Lower lobe of right lung (tissue), 2 donors: ENCODE measurements at places on chromosomes 2 and 18. TPM values are rescaled to one million over a fixed set of nuclear protein-coding genes. Genes with fewer than 3 reads are reported as not detected.
A peak's percentile ranks its signal among the peaks of the same experiment; 100 is the strongest.

HOXD12 gene
- not detected for total RNA-seq

CYP26B1 gene
- total RNA-seq: 2.5 TPM

GRCh38 chr2:9714630-9715214 is 83.9 kb upstream of the YWHAQ start:
- DNase-seq: peak; percentile 74

NUP35 gene
- total RNA-seq: 15.9 TPM

ADD2 gene
- total RNA-seq: 2.1 TPM

DNA sequence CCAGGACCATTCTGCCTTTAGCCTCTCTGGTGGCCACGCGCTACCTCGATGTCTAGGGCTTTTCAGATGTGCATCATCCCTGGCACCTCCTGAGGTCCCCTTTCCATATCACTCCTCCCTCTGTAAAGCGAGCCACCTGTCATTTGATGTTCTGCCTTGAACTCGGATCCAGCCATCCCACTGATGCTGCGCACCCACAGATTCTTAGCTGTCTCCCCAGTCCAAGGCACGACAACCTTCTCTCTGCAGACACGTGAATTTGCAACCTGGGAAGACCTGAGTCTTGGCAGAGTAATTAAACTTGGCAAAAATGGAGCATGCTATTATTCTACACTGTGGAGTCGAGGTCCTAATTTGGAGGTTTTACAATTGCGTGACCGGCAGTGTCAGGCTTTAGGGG is 61.9 kb downstream of the NGEF start:
- DNase-seq: no peak

DCDC2C gene
- total RNA-seq: not detected

- no peak for DNase-seq
Measured at GRCh38 chr2:219251656-219252055, 1.4 kb upstream of the TUBA4B start.

- DNase-seq: no peak
Measured at GRCh38 chr2:118527571-118527970, 319.9 kb downstream of the EN1 start.

- peak; percentile 91 for DNase-seq
Measured at GRCh38 chr2:85954590-85955458, 66.0 kb upstream of the ST3GAL5 start.

- peak; percentile 58 for DNase-seq
Measured at GRCh38 chr2:240255811-240256703, 115.6 kb upstream of the OTOS start.

DNA sequence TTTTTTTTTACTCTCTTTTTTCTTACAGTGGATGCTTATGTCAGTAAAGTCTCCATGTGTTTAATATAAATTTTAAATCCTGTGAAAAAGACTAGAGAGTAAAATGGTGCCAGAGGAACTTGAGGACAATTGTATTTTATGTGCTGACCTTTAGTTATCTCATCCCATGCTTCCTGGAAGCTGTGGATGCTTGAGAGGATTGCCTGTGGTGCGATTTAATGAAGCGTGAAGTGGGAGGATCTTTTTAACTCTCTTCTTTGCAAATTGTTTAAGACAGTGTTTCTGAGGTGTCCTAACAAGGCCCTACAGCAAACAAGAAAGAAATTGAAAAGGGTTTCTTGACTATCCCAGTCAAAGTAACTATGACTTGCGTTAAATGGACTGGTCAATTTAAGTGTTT is 84.2 kb downstream of the DTNA start:
- DNase-seq: no peak

MBP gene
- total RNA-seq: 90.6 TPM

EHBP1 gene
- 45.8 TPM for total RNA-seq
